ENCODE measurements at places on chromosomes 12 and 14.

- DNase-seq = no peak
Measured at GRCh38 chr12:42104087-42104486, 40.6 kb downstream of the GXYLT1 start.

- DNase-seq = no peak
Measured at GRCh38 chr14:103385929-103386712, 906 bp downstream of the MARK3 start.

GRCh38 chr14:104344818-104345620, 206.6 kb downstream of the KIF26A start:
- no peak for DNase-seq

GRCh38 chr12:110349514-110350151, 53.9 kb downstream of the ANAPC7 start:
- no peak for DNase-seq

GRCh38 chr12:99053616-99054362, 408.7 kb downstream of the APAF1 start:
- no peak for DNase-seq

GRCh38 chr12:71972441-71973074, 33.9 kb downstream of the TPH2 start:
- DNase-seq = no peak

DNA sequence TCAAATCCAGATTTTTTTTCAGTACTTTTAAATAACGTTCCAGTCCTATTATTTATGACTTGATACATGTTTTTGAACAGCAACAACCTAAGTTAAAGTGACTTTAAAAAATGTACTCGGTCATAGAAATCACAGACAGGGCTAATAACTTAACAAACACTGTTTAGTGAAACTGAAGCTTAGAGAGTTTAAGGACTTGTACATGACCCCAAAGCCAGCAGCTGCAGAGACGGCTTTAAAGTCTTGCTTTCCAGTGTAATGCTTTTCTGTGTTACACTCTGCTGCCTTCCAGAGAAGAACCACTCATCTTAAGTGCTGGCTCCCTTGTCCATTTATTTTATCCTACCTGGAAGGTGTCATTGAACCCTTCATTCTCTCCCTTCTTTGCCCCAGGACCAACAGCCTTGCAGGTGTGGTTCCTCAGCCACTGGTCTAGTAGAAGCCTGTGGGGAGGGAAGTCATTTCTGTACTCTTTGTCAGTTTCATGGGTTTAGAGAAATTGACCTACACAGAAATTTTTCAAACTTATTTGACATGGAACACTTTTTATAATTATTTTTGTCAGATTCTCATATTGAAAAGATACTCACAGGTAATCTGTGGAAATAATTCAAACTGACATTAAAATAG, 60.9 kb downstream of the NAV3 start:
- DNase-seq = no peak

GRCh38 chr14:34650786-34651584, 21.0 kb upstream of the SNX6 start:
- no peak for DNase-seq

DNA sequence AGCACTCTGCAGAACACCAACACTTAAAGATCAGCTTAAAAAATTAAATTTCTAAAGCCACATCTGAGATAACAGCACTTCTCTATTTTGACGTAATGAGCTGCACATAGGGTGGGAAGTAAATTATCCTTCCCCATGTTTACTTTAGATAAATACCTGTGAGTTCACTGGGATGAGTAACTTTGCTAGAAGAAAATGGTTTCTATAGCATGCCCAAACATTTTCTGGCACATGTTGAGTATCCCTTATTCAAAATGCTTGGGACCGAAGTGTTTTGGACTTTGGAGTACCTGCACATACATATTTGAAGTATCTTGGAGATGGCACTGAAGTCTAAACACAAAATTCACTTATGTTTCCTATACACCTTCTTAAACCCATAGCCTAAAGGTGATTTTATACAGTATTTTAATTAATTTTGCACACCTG, 6.6 kb downstream of the SLC38A2 start:
- no peak for DNase-seq

All from NCI-H1930 (cell line).